Stimulated activated naive CD8-positive, alpha-beta T cell treated with anti-CD3 and anti-CD28 coated beads, Interleukin-15, amount 100 ng/mL, for 72 hours (primary cell): ENCODE measurements at places on chromosomes 6 and 20.
A peak's percentile ranks its signal among the peaks of the same experiment; 100 is the strongest.

DNA sequence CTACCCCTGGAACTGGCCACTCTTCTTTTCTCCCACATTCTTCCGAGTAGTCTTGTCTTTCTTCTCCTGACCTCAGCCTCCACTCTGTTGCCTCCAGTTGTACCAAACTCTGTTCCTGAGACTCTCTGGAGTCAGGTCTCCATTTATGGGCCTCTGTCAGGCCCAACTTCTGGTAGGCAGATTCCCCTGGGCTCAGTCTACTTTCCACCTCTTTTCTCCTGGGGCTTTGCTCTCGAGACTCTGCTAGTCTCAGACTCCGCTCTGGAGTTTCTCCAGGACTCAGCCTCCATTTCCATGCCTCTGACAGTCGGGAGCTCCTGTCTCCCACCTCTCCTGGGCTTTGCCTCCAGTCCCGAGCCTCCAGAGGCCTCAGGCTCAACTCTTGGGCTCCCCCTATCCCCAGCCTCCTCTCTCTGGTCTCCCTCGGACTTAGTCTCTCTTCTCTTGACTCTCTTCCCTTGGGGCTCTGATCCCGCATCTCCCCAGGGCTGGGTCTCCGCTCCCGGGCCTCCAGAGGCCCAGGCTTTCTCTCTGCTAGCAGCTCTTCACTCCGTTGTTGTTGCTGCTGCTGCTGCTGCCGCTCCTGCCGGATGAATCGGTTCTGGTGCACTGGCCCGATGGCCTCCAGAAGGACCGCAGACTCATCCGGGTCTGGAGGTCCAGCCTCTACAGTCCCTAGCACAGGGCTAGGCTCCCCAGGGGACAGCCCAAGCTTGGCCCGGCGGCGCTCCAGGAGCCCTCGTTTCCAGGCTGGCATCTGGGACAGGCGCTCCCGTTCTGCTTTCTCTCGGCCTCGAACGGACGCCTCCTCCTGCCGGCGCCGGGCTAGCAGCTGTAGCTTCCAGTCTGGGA, 1.1 kb downstream of the PPP1R18 start:
- peak; percentile 40 for DNase-seq

DNA sequence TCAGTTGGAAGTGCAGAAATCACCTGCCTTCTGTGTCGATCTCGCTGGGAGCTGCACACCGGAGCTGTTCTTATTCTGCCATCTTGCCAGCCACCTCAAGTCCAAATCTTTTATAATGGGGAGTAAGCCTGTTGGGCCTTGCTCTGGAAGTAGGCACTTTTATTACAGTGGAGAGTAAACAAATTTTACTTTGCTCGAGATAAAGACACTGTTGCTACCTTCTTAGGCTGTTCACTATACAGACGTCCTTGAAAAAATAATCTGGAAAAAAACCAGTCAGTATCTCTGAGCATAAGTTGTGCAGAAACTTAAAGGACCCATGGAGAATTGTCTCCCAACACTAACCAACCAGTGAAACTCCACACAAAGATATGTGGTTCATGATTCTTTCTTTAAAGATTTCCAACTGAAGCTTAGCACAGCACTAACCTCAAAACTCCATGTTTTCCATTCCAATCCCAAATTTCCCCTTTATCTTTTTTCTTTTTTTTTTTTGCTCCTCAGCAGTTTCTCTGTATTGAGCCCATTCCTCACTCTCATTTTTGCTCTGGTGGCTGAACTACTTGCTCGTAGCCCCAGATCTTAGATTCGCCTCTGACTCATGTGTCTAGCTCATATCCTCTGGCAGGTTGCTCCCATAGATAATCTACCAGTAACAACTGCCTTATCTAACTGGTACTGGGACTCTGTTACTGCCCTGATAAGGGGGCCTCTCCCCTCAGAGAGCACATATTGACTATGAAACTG, 34.3 kb upstream of the COL9A1 start:
- DNase-seq = no peak

DNA sequence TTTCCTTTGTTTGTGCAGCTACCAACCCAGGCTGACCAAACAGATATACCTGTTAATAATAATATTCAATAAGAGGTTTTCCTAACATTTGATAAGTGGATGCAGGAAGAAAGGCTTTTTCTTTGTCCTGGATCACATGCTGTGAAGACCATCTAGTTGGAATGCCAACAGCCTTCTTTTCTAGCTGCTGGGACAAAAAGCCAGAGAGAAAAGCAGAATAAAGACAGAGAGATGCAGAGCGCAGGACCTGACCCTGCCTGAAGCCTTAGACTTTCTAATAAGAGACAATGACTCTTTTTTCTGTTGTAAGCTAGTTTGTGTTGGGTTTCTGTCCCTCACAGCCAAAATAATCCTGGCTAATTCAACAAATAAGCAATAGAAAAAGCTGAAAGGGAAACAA, 308.2 kb downstream of the PHF3 start:
- no peak for DNase-seq

- DNase-seq = no peak
Measured at GRCh38 chr6:8513174-8513573, 77.8 kb upstream of the SLC35B3 start.

DNA sequence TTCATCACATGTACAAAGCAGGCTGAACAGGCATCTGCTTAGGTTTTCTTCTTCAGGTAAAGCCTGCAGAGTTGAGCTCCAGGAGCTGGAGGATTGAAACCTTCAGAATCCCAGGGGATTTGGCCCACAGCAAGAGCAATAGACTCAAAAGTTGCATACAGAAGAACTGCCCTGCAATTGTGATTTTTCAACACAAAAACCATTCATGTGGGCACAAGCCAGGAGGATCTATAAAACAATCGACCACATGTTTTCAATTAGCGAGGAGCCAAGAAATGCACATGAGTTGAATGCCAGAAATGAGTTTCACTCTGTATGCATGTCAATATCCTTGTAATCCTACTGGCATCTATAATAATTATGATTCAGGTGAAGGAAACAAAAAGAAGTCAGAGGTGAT, 576.4 kb downstream of the HDGFL1 start:
- DNase-seq = no peak

DNA sequence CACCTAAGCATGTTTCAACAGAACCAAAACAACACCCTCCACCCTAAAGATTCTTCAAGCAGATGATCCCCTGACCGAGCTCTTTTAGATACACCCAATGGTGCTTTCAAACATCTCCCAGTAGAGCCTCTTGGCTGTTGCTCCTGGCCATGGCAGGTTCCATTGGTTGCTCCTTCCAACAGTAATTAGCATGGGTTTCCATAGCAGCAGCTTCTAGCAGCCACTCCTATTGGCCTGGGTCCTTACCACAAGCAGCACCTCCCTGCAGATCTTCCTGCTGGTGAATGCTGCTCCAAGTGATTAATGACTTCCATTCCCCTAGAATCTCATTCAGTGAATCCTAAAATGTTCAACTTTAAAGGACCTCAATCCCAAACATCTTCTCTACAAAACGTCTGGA, 13.9 kb downstream of the CCN2 start:
- no peak for DNase-seq

DNA sequence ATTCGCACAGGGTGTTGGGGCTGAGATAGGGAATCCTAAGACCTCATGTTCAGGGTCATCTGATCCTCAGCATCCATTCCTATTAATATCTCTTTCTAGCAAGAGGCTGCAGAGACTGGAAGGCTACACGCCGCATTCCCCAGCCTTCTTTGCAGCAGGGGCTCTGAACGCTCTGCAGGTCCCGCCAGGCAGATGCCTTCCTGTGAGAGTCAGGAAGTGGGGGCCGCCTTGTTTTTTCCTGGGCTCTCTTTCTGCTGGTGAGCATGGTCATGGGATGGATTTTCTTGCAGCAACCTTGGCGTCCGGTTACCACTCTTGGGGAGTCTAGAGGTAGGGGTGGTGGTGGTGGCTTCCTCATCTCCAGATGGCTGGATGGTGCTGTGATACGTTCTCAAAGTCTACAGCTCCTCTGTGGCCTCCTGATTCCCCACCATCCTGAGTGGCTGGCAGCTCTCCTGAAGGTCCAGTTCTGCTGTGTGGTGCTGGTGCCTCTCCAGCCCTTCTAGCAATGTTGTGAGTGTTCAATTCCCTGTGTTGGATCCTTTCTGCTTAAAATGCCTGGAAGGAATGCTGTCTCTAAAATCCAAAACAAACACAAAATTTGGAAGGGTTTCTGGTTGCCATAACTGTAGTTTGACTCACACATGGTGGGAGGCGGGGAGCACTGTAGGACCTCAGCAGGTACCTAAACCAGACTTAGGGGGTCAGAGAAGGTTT, 111.9 kb downstream of the CEBPB start:
- no peak for DNase-seq

GRCh38 chr6:119379809-119380208, 30.2 kb upstream of the MAN1A1 start:
- DNase-seq = no peak

DNA sequence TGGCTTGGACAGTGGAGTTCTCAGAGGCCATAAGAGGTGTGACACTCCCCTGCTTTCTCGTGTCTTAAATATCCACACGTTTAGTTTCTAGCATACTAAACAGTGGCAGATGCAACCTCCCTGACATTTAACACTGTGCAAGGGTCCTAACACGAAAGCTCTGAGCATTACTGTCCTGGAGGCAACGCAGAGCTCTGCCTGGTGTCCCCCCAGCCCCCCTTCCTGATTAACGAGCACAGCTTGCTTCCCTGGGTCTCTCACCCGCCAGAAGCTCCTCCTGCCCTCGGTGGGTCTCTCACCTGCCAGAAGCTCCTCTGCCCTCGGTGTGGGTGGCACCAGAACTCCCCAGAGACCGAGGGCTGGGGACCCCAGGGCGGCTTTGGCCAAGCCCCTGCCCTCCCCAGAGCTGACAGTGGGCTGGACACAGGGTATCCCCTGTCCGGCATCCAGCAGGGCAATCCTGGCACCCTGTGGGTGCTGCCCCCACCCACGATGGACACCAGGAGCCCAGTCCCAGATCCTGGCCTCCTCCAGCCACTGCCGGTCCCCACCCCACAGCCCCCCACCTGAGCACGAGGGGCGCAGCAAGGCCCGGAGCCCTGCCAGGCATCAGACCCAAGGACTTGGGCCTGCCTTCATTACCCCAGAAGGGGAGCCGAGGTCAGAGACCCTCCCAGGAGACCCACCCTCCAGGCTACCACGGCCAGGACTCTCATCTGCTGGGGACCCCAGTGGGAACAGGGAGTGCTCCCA, 12.4 kb upstream of the KCNQ2 start:
- DNase-seq = no peak

GRCh38 chr6:162921510-162922040, 193.8 kb downstream of the PACRG start:
- no peak for DNase-seq

GRCh38 chr20:15138548-15139126, 801.2 kb upstream of the FLRT3 start:
- no peak for DNase-seq

DNA sequence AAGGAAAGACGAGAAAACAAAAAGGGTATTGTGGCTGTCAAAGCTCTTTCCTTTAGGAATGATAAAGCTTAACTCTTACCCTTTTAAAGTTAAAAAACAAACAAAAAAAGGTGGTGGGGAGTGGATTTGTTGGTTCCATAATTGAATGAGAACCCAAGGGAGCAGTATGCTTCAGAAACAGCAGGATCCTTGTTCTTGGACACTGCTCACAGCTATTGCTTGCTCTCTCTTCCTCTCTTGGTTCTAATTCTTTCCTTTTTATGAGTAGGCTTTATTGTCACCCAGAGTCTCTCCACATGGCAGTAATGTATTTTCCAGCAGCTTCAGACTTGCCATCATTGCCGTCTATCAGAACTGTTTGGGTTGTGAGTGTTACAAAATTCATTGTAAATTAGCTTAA, 18.7 kb upstream of the ATRN start:
- no peak for DNase-seq

DNA sequence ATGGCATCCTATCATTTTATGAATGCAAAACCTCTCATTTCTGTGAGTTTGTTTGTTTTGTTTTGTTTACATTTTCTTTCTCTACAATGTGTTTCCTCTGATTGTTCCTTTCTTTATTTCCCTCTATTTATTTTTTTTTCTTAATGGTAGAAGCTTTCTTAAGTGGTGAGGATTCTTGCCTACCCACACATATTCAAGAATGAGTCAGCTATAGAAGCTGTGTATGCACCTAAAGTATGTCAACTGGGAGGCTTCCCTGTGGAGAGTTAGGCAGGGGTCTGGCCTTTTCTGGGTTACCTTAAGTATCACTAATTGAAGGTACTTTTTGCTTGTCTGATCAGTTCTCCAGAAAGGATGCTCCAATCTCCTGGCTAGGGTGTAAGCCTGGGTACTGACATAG, 354.0 kb downstream of the ESR1 start:
- DNase-seq = no peak

- no peak for DNase-seq
Measured at GRCh38 chr6:49676671-49677281, 36.6 kb downstream of the CRISP2 start.

GRCh38 chr20:46705378-46705729, 4.1 kb upstream of the SLC2A10 start:
- no peak for DNase-seq

GRCh38 chr6:28727559-28728211, 196.1 kb downstream of the TRIM27 start:
- no peak for DNase-seq

- DNase-seq = no peak
Measured at GRCh38 chr20:9942736-9943135, 92.1 kb upstream of the ANKEF1 start.

DNA sequence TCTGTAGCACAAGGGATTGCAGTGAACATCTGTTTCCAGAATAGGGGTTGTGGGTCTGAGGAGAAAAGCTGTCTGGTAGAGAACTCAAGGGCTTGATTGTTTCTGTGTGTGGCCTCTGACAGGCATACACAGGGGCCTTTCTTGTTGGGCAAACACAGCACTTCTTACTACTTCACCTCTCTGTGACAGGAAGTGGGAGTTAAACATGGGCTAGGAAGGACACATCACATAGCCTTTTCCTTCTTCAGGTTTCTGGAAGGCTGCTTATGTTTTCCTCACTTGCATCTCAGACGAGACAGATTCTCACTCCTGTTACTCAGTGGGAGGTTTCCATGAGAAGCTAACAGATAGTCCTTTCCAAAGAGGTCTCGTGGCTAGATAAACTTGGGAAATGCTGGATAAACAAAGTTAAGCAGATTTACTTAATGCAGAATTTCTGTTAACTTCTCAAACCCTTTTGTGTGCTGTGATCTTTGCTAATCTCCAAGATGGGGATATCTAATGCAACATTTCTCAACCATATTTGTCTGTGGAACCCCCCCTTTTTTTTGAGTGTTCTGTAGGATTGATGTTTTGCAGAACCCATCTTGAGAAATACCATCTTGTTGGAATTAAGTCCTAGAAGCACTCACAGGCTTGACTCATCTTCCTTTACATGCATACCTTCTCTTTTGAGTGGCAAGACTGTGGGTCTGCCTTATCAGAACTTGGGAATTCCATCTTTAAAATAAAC, 41.9 kb upstream of the RNF8 start:
- DNase-seq = no peak

GRCh38 chr6:97669191-97670031, 386.4 kb upstream of the MMS22L start:
- DNase-seq = peak; percentile 27
